ENCODE measurements at places on chromosomes 5 and 9. TPM values are rescaled to one million over a fixed set of nuclear protein-coding genes. Genes with fewer than 3 reads are reported as not detected.

Gene CARD9
- 1.6 TPM for polyA plus RNA-seq

Gene AGXT2
- polyA plus RNA-seq: not detected

Gene BRINP1
- not detected for polyA plus RNA-seq

Gene SERF1A
- polyA plus RNA-seq: 10.3 TPM

Gene LCN2
- polyA plus RNA-seq: not detected

GRCh38 chr5:148085310-148085709 is 21.5 kb downstream of the SPINK5 start:
- H3K36me3 ChIP-seq: no peaks in the 10 kb centered on the region
- no peaks in the 10 kb centered on the region for H3K4me1 ChIP-seq
- no peaks in the 10 kb centered on the region for H3K27me3 ChIP-seq
- no peak overlapping the region for H3K4me3 ChIP-seq
- DNase-seq: no peak
- H3K27ac ChIP-seq: no peak overlapping the region

- DNase-seq: no peak
- peaks cover 5% of the 10 kb centered on the region for H3K27me3 ChIP-seq
- no peaks in the 10 kb centered on the region for H3K4me1 ChIP-seq
- no peaks in the 10 kb centered on the region for H3K36me3 ChIP-seq
- no peak overlapping the region for H3K4me3 ChIP-seq
Observed at GRCh38 chr5:55096861-55097260, 5.6 kb upstream of the GZMA start.

DNA sequence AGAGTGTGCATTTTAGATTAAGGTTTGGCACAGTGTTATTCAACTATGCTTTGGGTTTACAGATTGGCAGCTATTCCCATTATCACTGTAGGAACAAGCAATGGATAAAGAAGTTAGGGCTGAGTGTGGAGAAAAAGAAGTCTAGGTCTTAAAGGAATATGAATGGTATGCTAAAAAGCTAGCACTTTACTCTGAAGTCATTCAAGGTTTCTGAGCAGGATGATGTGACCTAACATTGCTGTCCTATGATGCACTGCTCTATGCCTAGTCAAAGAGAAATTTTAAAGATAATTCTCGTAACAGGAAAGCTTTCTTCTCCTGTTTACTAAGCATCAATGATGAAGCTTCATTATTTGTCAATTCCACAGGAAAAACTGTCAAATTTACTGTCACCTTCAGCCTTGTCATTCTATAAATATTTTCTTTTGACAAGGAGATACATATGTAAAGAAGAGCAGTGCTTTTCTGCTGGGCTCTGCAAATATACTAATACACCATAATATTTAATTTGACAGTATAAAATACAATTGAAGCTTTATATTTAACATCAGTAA is 476.1 kb upstream of the PTPRD start:
- H3K36me3 ChIP-seq: no peaks in the 10 kb centered on the region
- H3K27ac ChIP-seq: no peak overlapping the region
- DNase-seq: no peak
- H3K27me3 ChIP-seq: no peaks in the 10 kb centered on the region

DNA sequence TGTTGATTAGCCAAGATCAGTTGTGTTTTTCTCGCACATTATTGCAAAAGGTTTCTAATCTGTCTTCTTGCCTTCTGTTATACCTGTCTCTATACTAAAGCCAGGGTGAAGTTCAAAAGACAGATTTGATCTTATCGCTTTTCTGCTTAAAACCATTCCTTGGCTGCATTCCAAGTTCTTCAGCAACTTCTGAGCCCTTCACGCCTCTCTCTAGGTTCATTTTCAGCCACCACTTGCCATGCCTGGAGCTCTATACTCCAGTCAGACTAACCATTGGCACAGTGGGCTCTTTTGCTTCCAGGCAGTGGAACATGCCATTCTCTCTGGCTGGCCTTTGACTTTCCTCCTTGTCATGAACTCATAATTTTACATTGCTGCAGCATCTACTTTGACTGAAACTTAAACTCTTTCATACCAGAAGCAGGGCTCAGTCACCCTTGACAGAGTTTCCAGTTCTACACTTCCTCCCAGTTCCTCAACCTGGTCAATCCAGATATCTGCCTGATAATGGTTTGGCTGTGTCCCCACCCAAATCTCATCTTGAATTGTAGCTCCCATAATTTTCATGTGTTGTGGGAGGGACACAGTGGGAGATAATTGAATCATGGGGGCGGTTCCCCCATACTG is 114.4 kb downstream of the SLC12A2 start:
- no peak overlapping the region for H3K4me3 ChIP-seq
- H3K27me3 ChIP-seq: no peaks in the 10 kb centered on the region
- H3K27ac ChIP-seq: no peak overlapping the region
- H3K36me3 ChIP-seq: no peaks in the 10 kb centered on the region
- DNase-seq: no peak

GRCh38 chr5:102582696-102583095 is 83.9 kb upstream of the SLCO6A1 start:
- no peaks in the 10 kb centered on the region for H3K36me3 ChIP-seq
- H3K27ac ChIP-seq: no peak overlapping the region
- H3K4me3 ChIP-seq: no peak overlapping the region
- H3K27me3 ChIP-seq: no peaks in the 10 kb centered on the region

GRCh38 chr5:76041863-76042262 is 41.3 kb upstream of the SV2C start:
- H3K27me3 ChIP-seq: peaks cover 11% of the 10 kb centered on the region
- H3K4me3 ChIP-seq: no peak overlapping the region
- no peaks in the 10 kb centered on the region for H3K4me1 ChIP-seq
- no peak overlapping the region for H3K27ac ChIP-seq
- no peak for DNase-seq

DNA sequence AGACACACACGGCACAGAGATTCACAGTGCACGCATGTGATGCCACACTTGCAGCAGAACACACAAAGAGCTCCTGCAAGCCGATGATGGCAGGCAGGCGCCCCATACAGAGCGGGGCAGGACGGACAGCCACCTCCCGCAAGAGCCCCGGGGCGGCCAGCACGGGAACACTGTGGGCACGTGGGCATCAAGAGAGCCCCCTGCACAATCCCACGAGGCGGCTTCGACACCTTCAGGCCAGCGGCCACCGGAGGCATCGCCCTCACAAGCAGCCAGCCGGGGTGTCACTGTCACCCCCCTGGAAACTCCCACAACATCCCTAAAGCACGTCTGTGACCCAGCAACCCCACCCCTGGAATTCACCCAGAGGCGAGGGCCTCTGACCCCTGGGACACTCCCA is 17.9 kb downstream of the TERT start:
- H3K4me1 ChIP-seq: no peaks in the 10 kb centered on the region
- no peak for DNase-seq
- no peak overlapping the region for H3K27ac ChIP-seq
- H3K36me3 ChIP-seq: no peaks in the 10 kb centered on the region
- no peaks in the 10 kb centered on the region for H3K27me3 ChIP-seq
- no peak overlapping the region for H3K4me3 ChIP-seq

GRCh38 chr9:98708933-98709911 is at the start of gene GABBR2:
TSS of gene GABBR2 (minus strand) at chr9:98708935. CDS start at chr9:98708737, 198 bp downstream.
- H3K4me3 ChIP-seq: no peak within 1 kb of the TSS
- DNase-seq: no peak
- peaks cover 13% of the 10 kb centered on the region for H3K4me1 ChIP-seq
- H3K27me3 ChIP-seq: no peaks in the 10 kb centered on the region
- no peak within 1 kb of the TSS for H3K27ac ChIP-seq

- no peaks in the 10 kb centered on the region for H3K36me3 ChIP-seq
- no peak overlapping the region for H3K4me3 ChIP-seq
- H3K4me1 ChIP-seq: no peaks in the 10 kb centered on the region
- no peak overlapping the region for H3K27ac ChIP-seq
Observed at GRCh38 chr9:118533101-118533500, 828.9 kb downstream of the TLR4 start.

DNA sequence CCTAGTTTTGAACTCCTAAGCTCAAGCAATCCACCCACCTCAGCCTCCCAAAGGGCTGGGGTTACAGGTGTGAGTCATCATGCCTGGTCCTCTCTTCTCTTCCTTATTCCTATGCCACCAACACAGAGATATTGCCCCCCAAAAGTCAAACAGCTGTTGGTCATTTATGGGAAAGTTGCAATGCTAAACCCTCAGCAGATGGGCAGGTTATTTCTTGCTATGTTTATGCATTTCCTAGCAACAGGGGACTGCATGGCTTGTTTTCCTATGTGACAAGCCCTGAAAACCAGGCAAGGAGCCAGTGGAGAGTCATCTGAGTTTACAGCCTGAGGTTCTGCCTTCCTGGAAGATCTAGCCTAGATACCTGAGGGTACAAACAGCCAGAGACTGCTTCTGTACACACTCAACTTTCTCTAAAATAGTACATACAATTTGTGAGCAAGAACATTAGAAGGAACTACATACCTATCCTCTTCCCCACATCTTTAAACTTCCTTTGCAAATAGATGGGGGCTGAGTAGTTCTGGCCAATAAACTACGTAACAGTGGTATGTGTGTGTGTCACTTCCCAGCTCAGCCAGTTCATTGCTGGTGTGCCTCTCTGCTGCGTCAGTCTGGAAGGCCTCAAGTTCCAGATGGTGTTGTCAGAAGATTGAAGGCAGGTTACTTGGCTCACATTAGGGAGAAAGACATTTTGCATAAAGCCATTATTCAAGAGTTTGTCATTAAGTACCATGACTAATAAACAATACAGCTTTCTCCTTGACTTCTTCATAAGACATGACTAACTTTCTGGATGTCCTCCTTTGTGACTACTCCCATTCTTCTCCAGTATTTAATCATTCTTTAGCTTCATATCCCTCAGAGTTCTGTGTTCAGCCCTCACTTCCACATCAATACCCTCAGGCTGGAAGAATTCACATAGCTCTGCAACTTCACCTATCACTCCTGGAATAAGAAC is 65.3 kb downstream of the CSNK1A1 start:
- no peaks in the 10 kb centered on the region for H3K4me1 ChIP-seq
- DNase-seq: no peak
- no peaks in the 10 kb centered on the region for H3K36me3 ChIP-seq

DNA sequence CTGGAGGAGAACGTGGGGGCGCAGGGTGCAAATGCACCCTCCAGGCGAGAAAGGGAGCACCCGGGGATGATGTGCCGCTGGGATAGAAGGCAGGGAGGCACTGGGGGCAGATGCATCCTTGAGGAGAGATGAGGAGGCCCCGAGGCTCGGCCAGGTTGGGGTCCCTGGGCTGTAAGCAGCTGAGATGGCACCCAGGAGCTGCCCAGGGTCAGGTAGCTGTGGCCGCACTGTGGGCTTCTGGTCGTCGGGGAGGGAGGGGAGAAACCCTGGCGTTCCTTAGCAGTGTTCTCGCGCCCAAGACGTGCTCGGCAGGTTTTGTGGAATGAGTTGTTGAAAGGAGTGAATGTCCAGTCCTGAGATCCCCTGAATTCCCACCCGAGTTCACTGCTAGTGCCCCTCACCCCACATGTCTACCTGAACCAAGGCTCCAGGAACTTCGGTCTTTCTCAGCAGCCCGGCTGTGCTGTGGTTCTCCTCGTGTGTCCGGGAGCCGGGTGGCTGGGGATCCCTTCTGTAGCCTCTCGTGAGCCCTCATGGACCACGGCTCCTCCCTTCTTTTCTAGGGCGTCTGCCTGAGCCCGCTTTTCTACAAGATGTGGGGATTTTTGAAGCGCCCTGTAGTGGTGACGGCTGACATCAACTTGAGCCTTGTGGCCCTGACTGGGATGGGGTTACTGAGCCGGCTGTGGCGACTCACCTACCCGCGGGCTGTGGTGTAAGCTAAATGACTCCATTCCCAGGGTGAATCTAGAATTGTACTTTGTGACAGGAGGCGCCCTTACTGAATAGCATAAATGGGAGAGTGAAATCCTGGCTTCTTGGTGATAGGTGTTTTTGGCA is 1.1 kb downstream of the POMT1 start:
- peaks cover 22% of the 10 kb centered on the region for H3K4me1 ChIP-seq
- peak; percentile 37 for DNase-seq
- peaks cover 7% of the 10 kb centered on the region for H3K36me3 ChIP-seq
- H3K27me3 ChIP-seq: no peaks in the 10 kb centered on the region

GRCh38 chr5:45437752-45438151 is 258.4 kb downstream of the HCN1 start:
- no peak overlapping the region for H3K27ac ChIP-seq
- no peak overlapping the region for H3K4me3 ChIP-seq
- H3K27me3 ChIP-seq: no peaks in the 10 kb centered on the region
- H3K36me3 ChIP-seq: no peaks in the 10 kb centered on the region
- no peak for DNase-seq

DNA sequence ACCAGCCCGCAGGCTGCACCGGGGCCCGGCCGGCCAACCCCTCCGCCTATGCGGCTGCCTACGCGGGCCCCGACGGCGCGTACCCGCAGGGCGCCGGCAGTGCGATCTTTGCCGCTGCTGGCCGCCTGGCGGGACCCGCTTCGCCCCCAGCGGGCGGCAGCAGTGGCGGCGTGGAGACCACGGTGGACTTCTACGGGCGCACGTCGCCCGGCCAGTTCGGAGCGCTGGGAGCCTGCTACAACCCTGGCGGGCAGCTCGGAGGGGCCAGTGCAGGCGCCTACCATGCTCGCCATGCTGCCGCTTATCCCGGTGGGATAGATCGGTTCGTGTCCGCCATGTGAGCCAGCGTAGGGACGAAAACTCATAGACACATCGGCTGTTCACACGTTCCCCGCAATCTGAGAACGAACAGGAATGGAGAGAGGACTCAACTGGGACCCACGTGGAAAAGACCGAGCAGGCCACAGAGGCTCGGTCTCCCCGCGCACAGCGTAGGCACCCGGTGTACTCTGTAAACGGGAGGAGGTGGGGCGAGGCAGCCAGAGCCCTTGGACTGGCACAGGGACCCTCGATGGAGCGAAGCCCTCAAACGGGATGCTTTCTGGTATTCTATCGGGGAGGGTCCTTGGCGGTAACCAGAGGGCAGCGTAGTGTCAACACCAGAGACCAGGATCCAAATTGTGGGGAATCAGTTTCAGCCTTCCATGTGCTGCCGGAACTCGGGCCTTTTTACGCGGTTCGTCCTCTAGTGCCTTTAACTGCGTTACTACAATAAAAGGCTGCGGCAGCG is 1.9 kb downstream of the FOXE1 start:
- DNase-seq: peak; percentile 35
- H3K27me3 ChIP-seq: peaks cover 91% of the 10 kb centered on the region
- no peaks in the 10 kb centered on the region for H3K36me3 ChIP-seq
- H3K4me1 ChIP-seq: peaks cover 49% of the 10 kb centered on the region
- no peak overlapping the region for H3K27ac ChIP-seq

- H3K4me1 ChIP-seq: peaks cover 13% of the 10 kb centered on the region
- no peak for DNase-seq
- no peak overlapping the region for H3K27ac ChIP-seq
- no peak overlapping the region for H3K4me3 ChIP-seq
- H3K36me3 ChIP-seq: no peaks in the 10 kb centered on the region
- no peaks in the 10 kb centered on the region for H3K27me3 ChIP-seq
Observed at GRCh38 chr9:125517577-125517976, 189.4 kb downstream of the MAPKAP1 start.

DNA sequence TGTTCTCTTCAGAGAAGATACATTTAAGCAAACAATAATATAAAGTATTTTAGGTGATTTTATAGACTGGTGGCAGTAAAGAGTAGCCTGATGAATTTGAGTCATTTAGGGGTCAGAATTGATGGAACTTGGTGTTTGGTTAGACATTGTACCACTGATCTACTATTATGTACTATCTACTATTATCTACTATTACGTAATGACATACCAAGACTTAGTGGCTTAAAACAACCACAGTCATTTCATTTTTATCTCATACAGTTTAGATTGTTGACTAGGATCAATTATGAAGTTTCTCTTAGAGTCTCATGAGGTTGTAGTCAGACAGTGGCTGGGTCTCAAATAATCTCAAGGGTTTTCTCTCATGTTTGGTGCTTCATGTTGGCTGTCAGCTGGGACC is 54.0 kb downstream of the PPIP5K2 start:
- H3K4me3 ChIP-seq: no peak overlapping the region
- H3K27ac ChIP-seq: no peak overlapping the region
- no peak for DNase-seq
- peaks cover 20% of the 10 kb centered on the region for H3K36me3 ChIP-seq
- no peaks in the 10 kb centered on the region for H3K27me3 ChIP-seq
